Ovary (tissue), 10 donors: ENCODE measurements at places on chromosomes 7 and 10. TPM values are rescaled to one million over a fixed set of nuclear protein-coding genes. Genes with fewer than 3 reads are reported as not detected.

The ABCC2 gene
- polyA plus RNA-seq: 0.63 TPM

- H3K27me3 ChIP-seq: no peaks in the 10 kb centered on the region
- peaks cover 19% of the 10 kb centered on the region for H3K4me1 ChIP-seq
- no peak overlapping the region for H3K27ac ChIP-seq
- H3K4me3 ChIP-seq: no peak overlapping the region
- no peaks in the 10 kb centered on the region for H3K36me3 ChIP-seq
- no peak for DNase-seq
These were observed 18.4 kb downstream of the SLC18A2 start for GRCh38 chr10:117259279-117259678.

DNA sequence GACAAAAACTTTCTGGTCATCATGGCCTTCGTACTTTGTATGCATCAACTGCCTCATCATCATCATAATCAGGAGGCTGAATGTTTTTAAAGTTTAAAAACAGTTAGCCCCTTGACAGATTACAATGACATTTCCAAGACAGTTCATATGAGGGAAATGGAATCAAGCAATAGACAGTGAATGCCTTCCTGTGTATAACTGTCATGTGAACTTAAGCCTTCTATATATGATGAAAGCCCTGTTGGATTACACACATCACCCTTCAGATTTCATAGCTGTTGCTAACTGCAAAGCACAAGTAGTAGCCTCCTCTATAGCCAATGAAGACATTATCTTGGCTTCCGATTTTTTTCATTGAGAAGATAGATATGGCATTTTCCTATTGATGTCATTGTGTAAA is 154.0 kb downstream of the PLXDC2 start:
- DNase-seq: no peak
- H3K4me3 ChIP-seq: no peak overlapping the region
- no peaks in the 10 kb centered on the region for H3K27me3 ChIP-seq
- no peak overlapping the region for H3K27ac ChIP-seq
- H3K36me3 ChIP-seq: no peaks in the 10 kb centered on the region

- no peak overlapping the region for H3K4me3 ChIP-seq
- DNase-seq: peak; percentile 19
- H3K4me1 ChIP-seq: peaks cover 7% of the 10 kb centered on the region
These were observed 85.9 kb downstream of the MDFIC start for GRCh38 chr7:115007751-115008150.

DNA sequence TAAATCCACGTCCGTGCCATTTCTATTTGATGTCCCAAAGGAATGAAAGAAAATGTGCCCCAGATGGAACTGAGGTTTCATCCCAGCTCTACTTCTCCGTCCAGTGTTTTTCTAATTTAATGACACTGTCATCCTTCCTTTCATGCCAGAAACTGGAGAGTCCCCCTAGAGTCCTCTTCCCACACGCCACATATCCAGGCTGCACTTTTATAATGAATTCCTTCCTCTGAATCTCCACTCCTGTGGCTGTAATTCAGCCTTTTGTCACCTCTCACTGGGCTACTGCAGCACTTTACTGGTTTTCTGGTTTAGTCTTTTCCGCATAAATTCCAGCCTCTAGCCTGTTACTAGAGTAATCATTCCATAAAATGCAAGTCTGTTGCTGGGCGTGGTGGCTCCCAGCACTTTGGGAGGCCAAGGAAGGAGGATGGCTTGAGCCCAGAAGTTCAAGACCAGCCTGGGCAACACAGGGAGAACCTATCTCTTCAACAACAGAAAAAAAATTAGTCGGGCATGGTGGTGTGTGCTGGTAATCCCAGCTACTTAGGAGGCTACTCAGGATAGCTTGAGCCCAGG is 142.6 kb upstream of the RHEB start:
- no peak overlapping the region for H3K27ac ChIP-seq
- no peaks in the 10 kb centered on the region for H3K36me3 ChIP-seq
- H3K4me3 ChIP-seq: no peak overlapping the region

The MAT1A gene
- 1.4 TPM for polyA plus RNA-seq

- H3K27ac ChIP-seq: no peak overlapping the region
- H3K4me1 ChIP-seq: no peaks in the 10 kb centered on the region
- no peaks in the 10 kb centered on the region for H3K36me3 ChIP-seq
These were observed 198.9 kb downstream of the SNX13 start for GRCh38 chr7:17741426-17741825.

- no peaks in the 10 kb centered on the region for H3K4me1 ChIP-seq
- no peak overlapping the region for H3K27ac ChIP-seq
- no peak for DNase-seq
- no peak overlapping the region for H3K4me3 ChIP-seq
These were observed 620.0 kb downstream of the CNTNAP2 start for GRCh38 chr7:146736446-146737190.
